NCI-H1048 (cell line): ENCODE measurements at places on chromosomes 2 and 18.
A peak's percentile ranks its signal among the peaks of the same experiment; 100 is the strongest.

DNA sequence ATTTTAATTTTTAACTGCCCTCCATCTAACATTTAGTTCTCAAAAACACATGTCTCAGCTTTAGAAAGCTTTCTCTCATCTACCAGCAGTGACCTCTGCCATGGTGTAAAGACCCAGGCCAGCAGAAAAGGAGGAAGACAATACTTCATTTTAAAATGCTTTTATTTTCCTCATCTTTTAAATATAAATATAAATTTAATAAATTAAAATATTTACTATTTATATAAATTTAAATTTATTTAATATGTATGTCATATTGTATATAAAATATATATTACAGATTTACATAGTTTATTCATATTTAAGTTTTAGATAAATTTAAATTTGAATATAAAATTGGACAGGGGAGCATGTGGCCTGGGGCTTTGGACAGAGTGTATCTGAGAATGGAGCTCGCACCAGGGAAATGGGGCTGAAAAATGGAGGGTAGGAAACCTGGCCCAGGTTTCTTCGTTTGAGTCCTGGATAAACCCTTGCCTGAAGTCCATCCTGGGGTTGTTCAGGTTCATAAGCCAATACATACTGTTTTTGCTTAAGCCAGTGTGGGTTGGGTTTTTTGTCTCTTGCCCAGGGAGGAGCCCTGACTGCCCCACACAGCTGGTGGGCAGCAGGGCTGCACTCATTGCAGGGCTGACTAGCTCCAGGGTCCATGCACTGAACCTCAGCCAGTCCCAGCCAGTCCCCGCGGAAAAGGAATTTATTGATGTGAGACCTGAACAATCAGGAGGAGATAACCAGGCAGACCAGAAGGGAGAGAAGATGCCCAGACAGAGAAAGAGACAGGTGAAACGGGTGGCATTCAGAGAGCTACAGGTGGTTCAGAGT, 77.3 kb upstream of the LAPTM4A start:
- DNase-seq, result no peak

- DNase-seq, result no peak
Observed at GRCh38 chr2:152241948-152242729, 66.6 kb upstream of the STAM2 start.

GRCh38 chr2:27023740-27024139, 9.0 kb upstream of the TMEM214 start:
- DNase-seq, result no peak

DNA sequence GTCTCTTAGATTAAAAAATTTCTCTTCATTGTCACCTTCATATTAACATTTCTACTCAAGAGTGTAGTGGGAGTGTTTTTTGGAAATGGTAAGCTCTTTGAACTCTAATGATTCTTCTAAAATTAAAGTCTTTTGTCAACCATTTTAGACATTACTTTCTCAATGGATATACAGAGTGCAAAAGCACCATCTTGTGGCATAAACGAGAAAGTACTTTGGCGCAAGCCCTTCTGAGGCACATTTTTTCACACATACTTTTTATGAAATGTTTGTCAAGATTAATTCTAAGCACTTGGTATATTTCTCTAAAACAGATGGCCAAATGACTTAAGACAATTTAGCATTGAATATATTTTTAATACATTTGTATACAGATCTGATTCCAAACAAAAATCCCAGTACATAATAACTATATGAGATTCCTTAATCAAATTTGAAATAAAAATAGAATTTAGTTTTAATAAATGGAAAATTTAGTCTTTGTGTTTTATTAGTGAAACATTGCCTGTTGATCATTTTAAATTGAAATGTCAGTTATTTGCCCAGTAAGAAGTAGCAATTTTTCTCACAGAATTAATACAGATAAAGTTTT, 63.3 kb upstream of the GALNT5 start:
- DNase-seq, result no peak

DNA sequence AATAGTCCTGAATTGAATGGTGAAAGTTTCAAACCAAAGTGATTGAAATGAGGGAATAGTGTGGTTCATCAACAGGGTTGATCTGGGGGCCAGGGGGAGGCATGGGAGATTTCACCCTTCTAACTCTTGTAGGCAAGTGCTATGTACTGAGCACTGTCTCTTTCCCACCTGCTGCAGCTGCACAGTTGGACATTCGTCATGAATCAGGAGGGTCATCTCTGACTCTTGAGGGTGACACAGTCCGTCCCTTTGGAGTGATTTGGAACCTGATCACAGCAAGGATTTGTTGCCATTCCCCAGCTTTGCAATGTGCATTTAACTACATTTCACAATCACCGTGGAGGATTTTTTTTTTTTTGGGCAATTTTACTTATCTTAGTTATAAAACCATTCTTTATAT, 224.6 kb downstream of the PHLPP1 start:
- no peak for DNase-seq

DNA sequence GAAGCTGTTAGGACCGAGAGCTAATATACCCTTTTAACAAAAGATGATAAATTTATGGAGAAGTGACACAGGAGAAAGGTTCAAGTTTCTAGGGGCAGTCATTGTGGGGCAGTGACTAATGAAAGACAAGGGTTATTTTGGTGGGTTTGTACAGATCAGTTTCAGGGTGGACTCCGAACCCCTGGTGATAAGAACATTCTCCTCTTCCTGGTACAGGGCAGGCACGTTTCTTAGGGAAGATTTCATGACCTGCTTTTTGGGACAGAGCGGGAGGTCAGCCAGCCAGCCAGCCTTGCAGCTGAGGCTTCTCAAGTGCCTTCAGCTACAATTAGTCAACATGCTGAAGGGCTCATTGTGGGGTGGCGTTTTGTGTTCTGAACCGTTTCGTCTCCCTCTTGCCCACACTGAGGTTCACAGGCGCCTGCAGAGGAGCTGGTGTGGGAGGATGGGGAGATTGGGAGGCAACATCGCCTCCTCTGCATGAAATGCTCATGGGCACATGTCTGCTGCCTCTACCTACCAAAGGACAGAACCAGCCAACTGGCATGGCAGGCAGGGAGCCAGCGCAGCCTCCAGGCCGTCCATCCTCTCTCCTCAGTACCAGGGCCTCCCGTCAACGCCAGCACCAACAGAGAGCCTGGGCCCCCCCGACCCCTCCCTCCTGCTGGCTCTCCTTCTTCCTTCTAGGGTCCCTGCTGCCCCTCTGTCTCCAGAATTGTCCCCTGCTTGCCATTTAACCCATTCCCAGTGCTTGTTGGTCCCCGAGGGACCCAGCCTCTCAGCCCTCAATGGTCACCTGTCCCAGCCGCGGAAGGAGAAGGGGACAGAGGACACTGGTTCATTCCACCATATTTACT, 9.6 kb downstream of the CHMP1B start:
- DNase-seq, result no peak

- DNase-seq, result no peak
Observed at GRCh38 chr2:149307014-149307413, 23.4 kb upstream of the LYPD6 start.

DNA sequence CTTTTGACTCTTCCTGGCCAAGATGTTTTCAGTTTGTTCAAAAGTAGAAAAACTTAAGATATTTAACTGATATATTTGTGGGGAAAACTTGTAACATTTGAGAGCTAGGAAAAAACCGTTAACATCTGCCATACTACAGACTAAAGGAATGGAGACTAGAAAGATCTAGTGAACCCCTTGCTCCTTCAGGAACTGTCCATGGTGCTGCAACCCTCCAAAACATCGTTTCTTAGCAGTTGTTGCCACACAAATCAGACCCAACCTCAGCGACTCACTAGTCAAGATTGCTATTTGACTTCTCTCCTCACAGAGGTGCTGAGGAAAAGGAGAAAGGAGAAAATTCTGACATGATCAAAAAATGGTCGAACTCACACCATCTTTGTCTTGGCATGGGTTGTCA, 393.8 kb upstream of the LYPD1 start:
- no peak for DNase-seq

DNA sequence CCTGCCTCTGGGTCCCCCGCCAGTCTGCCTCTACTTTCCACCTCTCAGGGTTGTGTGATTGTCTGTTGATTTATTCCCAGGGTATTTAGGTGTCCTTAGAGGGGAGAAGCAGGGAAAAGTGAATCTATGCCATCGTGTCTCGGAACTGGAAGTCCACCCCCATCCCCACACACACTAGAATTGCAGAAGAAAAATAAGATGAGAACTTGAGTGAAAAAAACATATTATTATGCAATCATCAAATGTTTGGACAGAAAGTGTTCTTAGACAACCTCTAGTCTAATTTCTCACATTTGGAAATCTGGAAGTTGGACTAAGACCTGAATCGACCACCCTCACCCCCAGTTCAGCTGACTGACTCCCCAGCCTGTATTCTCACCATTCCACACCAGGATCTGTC, 14.1 kb upstream of the CASP8 start:
- no peak for DNase-seq

DNA sequence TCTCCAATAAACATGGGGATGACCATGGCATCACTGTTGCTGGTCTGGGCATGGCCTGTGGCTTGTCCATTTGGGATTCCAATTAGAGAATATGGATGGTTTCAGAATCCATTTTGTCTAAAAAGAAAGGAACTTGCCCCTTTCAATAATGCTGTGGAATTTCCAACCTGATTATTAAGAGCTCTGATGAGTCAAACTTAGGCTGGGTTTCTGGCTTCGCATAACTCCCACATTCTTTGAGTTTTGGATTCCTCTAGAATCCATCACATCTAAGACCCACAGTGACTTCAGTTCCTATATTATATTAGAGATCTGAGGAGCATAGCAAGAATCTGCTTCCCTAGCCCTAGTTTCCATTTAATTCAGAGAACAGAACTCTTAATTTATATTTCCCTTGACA, 531.5 kb downstream of the TNS1 start:
- no peak for DNase-seq

- no peak for DNase-seq
Observed at GRCh38 chr2:120647487-120647886, 88.2 kb upstream of the GLI2 start.

DNA sequence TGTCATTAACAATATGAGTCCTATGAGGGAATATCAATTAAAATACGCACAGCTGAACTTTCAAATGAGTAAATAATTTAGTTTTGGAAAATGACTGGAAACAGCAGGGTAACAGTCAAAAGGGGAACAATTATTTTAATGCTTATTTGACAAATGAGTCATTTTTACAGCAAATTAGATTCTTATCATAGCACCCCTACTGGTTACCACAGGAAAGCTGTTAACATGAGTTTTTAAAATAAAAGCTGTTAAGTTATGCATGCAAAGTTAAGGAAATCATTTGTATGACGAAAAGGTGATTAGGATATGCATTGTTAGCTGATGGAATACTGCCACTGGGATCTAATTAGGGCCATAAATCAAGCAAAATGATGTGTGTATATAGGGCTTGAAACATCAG, 435.1 kb upstream of the MEIS1 start:
- no peak for DNase-seq

GRCh38 chr2:200101922-200102321, 146.5 kb downstream of the MAIP1 start:
- DNase-seq, result no peak

- peak; percentile 33 for DNase-seq
Observed at GRCh38 chr18:3281456-3282400, 19.8 kb downstream of the MYL12B start.

DNA sequence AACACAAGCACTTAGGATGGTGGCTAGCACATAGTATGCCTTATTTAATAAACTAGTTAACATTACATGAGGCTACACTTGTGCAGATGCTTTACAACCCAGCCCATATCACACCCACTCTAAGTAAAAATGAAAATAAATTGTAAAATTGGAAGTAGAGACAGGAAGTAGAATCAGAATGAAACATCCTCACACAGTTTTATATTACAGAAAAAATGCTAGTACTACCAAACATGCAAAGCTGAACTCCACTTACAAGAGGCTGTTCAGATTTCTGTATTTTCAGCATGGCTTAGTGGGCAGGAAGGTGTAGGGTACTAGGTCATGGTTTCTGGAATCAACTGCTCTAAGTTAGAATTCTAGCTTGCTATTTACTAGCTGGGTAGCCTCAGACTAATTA, 18.2 kb upstream of the CRIM1 start:
- DNase-seq, result no peak

DNA sequence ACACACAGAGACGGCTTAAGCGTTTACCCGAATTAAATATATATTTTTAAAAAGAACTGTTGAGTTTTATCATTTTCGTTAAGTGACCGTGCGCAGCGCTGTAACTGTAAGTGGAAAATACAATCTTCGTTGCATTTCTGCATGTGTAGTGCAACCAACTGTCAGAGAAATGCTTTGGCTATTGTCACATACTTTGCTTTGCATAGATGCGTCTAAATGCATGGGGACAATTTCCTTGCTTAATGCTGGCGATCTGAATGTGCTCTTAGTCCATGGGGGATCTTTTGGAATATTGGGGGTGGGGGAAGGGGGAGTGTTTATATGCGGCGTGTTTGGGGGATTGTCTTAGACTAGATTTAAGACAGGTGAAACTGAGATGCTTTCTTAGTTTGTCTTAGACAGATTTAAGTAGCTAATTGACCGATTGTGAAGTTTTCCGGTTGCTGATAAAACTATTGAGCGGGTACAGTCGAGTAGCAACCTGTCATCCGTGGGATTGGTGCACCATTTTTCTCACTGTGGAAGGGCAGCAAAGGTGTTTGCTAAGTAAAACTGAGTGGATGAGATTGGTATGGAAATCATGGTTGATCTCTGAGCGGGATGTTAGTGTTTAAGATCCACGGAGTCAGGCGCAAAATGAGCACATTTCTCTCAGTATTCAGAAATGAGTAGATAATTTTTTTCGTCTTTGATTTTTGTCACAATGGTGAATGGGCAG, 476 bp downstream of the VSNL1 start:
- no peak for DNase-seq

DNA sequence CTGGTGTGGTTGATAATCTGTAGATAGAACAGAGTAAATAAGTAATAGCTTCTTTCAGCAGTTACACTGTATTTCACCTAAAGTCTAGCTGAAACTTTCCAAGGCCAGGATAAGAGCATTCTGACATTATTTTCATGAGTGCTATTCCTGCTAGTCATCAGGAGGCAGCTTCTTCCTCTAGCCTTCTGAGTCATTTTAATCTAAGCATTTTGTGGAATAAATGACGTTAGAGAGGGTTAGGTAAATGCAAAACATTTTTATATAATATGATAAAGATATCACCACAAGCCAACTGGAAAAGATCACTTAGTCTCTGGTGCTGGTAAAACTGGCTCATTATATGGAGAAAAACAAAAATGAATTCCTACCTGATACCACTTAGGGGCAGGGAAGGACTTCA, 138.5 kb downstream of the MEP1B start:
- DNase-seq, result no peak

DNA sequence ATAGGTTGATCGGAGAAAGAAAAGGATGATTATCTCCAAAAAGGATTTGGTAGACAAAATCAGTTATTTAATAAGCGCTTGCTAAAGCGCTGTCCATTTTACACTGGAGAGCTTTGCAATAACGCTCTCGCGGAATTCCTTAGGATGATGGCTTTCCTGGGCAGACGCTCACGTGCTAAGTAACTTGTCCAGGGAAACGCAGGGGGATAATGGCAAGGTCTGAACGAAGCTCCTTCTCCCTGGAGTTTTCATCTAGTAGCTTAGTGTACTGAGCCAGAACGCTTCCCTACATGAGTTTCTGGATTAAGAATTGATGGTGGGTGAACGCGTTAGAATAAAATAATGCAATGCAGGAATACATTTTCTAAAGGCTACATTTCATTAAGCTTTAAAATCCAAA, 739.5 kb upstream of the SALL3 start:
- no peak for DNase-seq

GRCh38 chr2:167675906-167676305, 571.5 kb downstream of the STK39 start:
- no peak for DNase-seq

- no peak for DNase-seq
Observed at GRCh38 chr2:97740590-97741182, 27.3 kb downstream of the ZAP70 start.
